SW480 (cell line): ENCODE measurements at places on chromosomes 6 and 20.

GRCh38 chr20:1894951-1895673, at the start of gene SIRPA:
SIRPA (plus strand) TSS chr20:1895407; CDS start chr20:1895448, 41 bp downstream.
- DNase-seq = peak; percentile 72

- DNase-seq = no peak
Observed at GRCh38 chr6:69349771-69350170, 447.0 kb downstream of the LMBRD1 start.

DNA sequence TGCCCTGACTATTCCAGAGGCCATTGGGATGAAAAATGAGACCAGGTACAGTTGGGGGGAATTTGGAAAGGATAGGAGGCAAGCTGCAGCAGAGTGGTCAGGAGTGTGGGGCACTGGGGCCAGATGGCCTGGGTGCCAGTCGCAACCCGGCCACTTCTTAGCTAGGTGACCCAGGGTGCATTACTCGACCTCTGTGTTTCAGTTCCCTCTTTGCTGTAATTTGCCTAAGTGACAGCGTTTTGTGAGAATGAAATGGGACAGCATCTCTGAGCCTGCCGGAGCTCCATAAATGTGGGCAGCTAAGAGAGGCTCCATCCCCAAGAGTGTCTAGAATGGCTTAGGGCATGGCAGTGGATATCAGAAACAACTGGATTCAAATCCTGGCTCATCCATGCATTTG, 13.9 kb downstream of the LRFN2 start:
- DNase-seq = no peak

GRCh38 chr6:93515736-93516135, 96.4 kb upstream of the EPHA7 start:
- no peak for DNase-seq

DNA sequence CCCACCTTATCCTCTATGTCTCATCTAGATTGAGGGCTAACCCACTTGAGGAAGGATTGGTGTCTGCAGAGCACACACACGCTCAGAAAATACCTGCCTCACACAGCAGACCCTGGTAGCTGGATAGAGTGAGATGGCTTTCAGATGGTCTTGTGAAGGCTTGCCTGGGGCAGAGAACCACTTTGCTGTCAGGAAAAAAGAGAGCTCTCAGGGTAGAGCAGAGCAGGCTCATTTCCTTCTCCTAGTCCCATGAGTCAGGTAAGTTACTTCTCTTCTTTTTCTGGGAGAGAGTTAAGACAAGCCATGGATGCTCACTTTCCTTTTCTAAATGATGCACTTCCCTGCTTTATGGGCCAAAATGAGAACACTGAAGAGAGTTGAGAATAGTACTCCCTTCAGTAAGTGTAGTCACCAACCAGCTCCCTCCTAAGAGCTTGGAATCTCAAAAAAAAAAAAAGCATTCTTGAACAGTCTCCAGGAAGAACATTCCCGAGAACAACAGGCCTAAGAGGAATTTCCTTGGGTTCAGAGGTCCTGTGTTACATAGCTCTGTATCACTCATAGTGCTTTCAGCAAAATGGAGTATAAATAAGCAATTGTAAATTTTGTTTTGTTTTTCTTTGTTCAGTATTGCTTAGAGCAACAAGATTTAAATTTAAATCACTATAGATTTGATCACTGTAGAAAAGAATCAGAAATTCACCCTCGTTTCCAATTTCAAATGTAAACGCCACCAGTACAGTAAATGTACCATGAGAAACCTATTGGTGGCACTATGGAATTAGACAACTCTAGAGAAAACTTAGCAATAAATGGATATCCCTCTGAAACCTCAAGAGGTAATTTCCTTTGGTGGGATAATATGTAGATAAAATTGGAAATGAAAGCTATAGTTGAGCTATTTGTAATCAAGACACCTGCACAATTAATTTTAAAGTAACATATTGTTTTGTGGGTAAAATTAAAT, 530.3 kb downstream of the RFPL4B start:
- no peak for DNase-seq

GRCh38 chr20:32535316-32535952, 49.7 kb downstream of the NOL4L start:
- peak; percentile 56 for DNase-seq
